ENCODE measurements at places on chromosomes 1 and 21.

- no peak for DNase-seq
Measured at GRCh38 chr1:169696273-169697100, 14.9 kb downstream of the SELL start.

DNA sequence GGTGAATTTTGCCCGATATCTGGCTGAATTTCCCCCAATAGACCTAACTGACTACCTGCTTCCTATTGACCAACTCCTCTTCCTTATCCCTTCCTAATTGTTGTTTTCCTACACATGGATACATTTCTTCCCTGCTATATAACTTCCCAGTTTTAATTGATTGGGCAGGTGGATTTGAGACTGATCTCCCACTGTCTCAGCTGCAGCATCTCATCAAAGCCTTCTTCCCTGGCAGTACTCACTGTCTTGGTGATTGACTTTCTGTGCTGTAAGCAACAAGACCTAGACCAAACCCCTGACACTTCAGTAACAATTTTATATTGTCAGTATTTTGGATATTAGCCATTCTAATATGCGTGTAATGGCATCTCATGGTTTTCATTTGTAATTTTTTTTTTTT, 11.3 kb upstream of the PLA2G2A start:
- no peak for DNase-seq

DNA sequence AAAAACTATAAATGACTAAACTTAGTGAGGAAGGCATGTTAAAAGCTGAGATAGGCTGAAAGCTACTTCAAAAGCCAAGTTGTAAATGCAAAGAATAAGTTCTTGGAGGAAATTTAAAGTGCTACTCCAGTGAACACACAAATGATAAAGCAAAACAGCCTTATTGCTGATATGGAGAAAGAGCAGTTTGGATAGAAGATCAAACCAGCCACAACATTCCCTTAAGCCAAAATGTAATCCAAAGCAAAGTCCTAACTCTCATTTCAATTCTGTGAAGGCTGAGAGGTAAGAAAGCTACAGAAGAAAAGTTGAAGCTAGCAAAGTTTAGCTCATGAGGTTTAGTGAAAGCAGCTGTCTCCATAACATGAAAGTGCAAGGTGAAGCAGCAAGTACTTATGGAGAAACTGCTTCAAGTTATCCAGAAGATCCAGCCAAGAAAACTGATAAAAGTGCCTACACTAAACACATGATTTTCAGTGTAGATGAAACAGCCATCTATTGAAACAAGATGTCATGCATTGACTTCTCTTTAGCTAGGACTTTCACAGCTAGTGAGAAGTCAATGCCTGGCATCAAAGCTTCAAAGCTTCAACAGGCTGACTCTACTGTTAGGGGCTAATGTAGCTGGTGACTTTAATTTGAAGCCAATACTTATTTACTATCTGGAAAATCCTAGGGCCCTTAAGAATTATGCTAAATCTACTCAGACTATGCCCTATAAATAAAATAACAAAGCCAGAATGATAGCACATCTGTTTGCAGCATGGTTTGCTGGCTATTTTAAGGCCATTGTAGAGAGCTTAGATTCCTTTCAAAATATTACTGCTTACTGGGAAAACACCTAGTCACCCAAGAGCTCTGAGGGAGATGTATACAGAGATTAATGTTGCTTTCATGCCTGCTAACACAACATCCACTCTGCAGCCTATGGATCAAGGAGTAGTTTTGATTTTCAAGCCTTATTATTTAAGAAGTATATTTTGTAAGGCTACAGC, 188.6 kb downstream of the EIF4G3 start:
- DNase-seq = no peak

DNA sequence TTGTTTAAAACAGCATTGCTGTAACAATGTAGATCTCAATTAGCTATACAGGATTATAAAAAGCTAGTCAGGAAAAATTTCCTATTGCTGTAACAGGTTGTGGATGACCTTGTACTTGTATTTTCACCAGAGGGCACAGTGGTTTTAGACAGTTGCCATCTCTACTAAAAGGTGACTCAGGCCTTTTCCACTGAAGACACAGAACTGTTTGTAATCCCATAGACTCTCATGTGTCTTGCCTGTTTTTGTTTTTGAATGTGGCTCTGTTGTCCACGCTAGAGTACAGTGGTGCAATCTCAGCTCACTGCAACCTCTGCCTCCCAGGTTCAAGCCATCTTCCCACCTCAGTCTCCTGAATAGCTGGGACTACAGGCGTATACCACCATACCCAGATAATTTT, 5.9 kb downstream of the MTFR1L start:
- no peak for DNase-seq

- DNase-seq = no peak
Measured at GRCh38 chr1:11729498-11730428, 6.2 kb upstream of the AGTRAP start.

GRCh38 chr1:163863731-163864130, 542.0 kb downstream of the NUF2 start:
- no peak for DNase-seq

DNA sequence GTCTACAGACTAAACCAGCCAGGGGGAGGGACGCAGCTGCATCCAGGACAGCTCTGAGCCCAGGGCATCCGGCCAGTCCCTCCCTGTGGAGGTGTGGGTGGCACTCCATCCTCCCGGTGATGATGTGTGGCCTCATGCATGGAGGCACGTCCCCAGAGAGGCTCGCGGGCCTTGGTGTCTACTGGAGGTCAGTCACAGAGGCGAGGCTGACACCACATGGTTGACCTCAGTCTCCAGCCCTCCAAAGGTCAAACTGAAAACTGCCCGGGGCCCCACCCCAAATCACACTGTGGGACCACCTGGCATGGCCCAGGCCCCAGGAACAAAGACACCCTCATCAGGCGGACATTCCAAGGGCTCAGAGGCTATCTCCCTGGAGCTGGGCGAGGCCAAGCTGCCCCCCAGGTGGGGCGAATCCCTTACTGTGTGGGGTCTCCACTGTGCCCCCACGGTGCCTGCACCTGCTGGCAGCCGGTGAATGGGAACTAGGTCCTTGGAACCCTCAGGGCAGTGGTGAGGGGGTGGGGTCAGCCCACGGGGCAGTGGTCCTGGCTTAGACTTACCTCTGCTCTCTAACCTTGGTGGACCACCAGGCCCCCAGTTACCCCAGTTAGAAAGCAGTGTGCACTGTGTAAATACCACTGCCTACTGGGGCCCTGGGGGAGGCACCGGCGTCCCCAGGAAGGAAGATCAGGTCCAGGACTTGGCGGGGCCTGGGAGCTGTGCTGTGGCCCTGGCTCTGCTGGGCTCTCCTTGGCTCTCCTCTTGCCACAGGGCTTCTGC, 49.1 kb downstream of the TRPM2 start:
- no peak for DNase-seq

All from activated CD8-positive, alpha-beta memory T cell treated with anti-CD3 and anti-CD28 coated beads for 48 hours (primary cell).